Activated CD4-positive, alpha-beta T cell treated with anti-CD3 and anti-CD28 coated beads for 1 hour (primary cell): ENCODE measurements at places on chromosomes 6 and 20.

- no peak for DNase-seq
Observed at GRCh38 chr6:56437171-56437900, 190.0 kb upstream of the COL21A1 start.

GRCh38 chr6:4346659-4347333, 211.4 kb upstream of the ECI2 start:
- DNase-seq = no peak

DNA sequence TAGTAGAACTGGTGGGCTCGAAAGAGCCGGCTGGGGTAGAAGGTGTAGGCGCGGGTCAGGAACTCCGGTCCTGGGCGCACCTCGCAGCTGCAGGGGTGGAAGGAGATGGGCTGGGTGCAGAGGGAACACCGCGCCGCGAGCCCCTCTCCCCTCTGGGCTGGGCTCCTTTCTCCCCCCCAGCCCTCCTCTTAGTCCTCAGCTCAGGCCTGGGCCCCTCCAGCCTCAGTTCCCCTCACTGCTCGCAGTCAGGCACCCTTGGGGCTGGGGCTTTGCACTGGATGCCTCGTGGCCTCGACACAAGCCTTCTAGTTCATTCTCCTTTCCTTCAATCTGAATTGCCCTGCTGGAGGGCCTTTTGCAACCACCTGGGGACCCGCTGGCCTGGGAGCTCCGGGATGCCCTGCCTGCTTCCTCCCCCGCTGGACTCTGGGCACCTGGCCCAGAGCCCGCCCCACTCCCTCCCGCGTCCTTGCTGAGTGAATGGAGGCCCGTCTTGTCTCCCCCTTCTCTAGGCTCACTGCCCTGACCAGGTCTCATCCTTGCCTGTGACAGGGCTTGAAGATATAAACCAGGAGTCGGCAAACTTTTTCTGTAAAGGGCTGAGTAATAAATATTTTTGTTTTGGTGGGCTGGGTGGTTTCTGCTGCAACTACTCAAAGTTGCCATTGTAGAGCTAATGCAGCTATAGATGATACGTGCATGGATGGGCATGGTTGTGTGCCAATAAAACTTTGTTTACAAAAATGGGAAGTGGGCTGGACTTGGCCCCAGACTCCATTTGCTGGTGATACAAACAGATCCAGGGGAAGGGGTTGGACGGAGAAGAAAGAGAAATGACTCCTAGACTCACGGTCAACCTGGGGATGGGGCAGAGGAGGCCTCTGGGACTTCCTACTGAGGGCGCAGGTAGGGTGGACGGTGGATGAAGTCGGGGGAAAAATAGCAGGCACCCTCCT, 47.3 kb downstream of the APCDD1L start:
- DNase-seq = no peak

- DNase-seq = no peak
Observed at GRCh38 chr20:34852298-34852697, 20.4 kb downstream of the GGT7 start.
